ENCODE measurements at places on chromosomes 7 and 10. TPM values are rescaled to one million over a fixed set of nuclear protein-coding genes. Genes with fewer than 3 reads are reported as not detected.

DOCK1 gene
- polyA plus RNA-seq: 11.2 TPM

GNGT1 gene
- not detected for polyA plus RNA-seq

- no peak for DNase-seq
Observed at GRCh38 chr7:142548978-142549377, 200.3 kb upstream of the PRSS1 start.

DNA sequence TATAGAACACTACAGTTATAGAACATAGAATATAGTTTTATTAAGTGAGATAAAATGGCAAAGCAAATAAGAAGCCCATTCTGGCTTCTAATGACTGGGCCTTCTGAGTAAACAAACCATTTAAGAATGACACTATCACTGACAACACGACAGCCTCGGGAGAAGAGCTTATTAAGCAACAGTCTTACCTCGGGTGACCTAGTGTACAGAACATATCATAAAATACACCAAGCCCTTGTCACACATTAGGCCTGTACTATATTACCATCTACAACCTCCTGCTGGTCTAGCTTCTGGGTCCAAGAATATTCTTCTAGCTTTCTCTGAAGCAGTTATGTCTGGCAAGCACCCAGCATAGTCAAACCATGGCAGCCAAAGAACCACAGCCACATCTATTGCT is 32.0 kb downstream of the CCDC186 start:
- DNase-seq: no peak

DNA sequence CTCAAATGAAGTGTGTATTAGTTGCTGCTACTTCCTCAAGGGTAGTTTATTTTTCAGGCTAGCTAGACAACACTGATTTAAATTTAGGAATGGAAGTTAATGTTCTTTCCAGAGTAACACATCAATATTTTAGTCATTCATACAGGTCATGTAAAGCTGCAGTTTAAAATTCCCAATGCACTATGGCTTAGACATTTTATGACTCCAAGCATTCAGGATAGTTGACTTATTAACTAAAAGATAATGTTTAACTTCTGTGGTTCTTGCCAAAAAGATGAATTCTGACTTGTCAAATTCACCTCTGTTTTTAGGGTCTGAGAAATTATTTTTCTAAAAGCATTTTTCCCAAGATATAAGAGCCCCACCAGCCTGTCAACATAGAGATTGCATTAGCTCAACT is 131.9 kb downstream of the TFPI2 start:
- DNase-seq: no peak

- no peak for DNase-seq
Observed at GRCh38 chr7:148478551-148478950, 112.0 kb upstream of the C7orf33 start.

- peak; percentile 47 for DNase-seq
Observed at GRCh38 chr7:135508883-135509588, 866 bp downstream of the CNOT4 start.

DNA sequence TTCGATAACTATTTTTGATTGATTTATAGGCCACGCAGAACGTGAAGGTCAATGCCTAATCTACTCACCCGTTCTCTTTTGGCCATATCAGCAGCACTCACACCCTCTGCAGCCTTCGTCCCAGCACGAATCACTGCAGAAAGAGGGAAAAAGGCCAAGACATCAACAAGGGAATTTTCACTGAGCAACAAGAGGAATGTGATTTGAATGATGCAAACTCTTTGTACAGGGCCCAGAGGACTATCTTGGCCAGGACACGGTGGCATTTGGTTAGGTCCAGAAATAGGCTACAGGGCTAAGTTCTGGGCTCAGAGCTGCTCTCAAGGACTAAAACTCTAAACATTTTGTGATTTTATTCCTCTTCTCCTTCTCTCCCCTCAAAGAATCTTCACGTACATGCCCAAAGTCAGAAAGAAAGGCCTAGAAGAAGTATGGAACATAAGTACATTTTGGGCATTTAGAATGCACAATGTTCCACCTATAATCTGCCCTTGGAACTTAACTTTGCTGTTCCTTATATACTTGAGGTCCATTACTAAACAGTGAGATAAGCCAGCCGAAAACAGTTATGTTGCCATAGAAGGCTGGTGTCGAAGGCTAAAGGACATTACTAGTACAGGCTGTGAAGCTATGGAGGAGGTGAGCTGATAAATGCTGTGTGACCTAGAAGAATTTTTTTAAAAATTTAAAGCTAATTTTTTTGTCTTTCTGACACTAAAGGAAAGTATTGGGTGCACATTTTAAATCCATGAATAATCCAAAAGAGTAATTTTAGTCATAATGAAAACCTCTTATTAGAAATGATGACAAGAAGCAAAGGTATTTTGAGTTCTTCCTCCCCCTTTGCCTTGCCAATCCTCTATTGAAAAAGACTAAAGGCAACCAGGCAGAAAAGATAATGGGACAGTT is 20.0 kb downstream of the RBM28 start:
- DNase-seq: peak; percentile 65

DNA sequence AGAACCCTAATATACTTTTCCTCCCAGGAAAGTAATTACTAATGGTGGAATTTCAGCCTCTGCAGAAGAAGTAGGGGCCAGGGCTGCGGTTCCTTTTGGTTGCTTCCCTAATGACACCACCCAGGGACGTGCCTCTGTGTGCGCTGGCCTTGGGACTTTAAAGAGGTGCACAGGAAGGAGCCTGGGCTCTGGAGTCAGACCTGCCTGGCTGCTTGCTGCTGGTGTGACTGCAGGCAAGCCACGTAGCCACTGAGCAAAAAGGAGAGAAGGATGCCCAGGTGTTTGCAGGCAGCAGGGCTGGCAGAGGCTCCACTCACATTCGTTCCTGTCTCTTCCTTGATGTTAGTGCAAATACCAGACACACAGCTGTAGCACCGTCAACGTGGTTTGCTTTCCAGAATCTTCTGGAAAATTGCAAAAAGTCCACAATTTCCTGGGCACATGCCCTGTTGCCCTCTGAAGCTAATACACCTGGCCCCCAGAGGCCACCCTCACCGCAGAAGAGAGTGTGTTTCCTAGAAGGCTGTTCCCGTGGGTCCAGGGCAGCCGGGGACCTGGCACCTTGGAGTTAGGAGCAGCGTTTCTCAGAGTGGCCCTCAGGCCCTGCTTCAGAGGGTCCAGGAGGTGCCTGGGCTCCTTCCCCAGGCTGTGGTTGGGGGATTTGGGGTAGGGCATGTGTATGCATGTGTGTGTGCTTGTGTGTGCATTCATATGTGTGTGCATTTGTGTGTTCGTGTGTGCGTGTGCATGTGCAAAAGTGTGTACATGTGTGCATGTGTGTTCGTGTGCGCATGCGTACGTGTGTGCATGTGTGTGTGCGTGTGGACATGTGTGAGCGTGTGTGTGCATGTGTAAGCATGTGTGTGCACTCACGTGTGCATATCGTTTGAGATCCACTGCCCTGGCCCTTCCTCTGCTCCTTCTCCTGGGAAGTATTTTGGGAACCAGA is 12.8 kb upstream of the PRKAG2 start:
- DNase-seq: no peak

- DNase-seq: no peak
Observed at GRCh38 chr10:9015447-9015846, 961.0 kb downstream of the GATA3 start.

- DNase-seq: no peak
Observed at GRCh38 chr7:67989142-67989541, 992.5 kb downstream of the TYW1 start.

DNA sequence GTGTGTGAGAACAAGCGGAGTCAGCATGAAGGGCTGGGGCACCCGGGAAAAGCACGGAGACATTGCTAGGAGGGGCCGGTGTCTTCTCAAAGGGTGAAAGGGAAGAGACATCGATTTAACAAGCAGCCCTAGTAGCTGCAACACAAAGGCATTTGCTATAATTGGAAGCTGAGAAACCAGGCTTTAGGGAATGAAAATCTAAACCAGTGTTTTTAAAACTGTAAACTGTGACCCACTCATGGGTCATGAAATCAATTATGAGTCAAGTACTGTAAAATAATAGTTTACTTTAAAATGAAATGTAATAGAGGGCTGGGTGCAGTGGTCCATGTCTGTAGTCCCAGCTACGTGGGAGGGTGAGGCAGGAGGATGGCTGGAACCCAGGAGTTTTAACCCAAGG is 128.7 kb upstream of the RHEB start:
- no peak for DNase-seq

Data from lung (tissue), 17 donors.